ENCODE measurements at places on chromosomes 3 and 15. TPM values are rescaled to one million over a fixed set of nuclear protein-coding genes. Genes with fewer than 3 reads are reported as not detected.

DNA sequence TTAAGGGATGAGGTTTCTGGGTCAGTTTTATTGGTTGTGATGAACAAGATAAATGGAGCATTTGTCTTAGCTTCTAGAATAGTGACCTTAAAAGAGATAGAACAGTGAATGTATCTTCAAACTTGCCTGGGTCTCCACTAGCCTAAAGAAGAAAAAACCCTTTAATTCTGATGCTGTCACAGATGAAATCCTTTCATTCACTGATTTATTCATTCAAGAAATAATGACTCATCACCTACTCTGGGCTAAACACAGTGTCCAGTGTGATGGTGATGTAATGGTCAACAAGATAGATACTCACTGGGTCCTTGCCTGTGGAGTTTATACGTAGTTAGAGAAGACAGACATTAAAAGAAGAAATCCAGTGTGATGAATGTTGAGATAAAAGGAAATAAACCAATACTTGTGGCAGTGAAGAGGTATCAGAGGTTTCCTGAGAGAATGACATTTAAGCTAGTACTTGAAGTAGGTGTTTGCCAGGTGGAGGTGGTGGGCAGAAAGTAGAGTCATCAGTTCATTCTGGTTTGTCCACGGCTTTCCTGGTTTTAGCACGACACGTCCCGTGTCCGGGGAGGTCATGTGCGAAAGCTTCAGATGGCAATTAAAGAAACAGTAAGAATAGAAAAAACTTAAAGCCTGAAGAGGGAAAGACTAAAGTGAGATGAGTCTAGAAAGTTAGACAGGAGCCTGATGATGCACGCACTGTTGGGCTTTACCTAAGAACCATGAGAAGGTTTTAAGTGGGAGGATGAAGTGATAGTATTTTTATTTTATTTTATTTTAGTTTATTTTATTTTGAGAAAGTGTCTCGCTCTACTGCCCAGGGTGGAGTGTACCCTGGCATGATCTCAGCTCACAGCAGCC lies 18.5 kb downstream of the PAK2 start:
- H3K27ac ChIP-seq: no peak overlapping the region
- H3K4me3 ChIP-seq: no peak overlapping the region
- DNase-seq: no peak
- H3K27me3 ChIP-seq: no peaks in the 10 kb centered on the region
- H3K4me1 ChIP-seq: peaks cover 51% of the 10 kb centered on the region

DNA sequence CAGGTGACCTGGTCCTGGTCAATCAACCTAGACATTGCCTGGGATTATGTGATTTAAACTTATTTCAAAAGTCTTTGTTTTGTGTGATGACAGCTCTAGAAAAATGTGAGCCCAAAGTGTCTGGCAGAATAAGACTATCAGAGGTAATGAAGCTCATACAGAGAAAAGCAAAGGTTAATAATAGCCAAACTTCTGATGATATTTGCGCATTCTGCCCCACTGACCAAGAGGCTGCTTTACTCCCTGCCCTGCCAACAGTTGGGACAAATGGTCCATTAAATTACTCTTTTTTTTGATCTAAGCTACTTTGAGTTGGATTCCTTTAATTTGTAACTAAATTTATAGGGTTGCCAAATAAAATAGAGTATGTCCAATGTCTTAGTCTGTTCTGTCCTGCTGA lies 911.2 kb downstream of the MCTP2 start:
- no peak overlapping the region for H3K27ac ChIP-seq
- no peak overlapping the region for H3K4me3 ChIP-seq
- H3K27me3 ChIP-seq: no peaks in the 10 kb centered on the region
- no peak for DNase-seq
- H3K36me3 ChIP-seq: no peaks in the 10 kb centered on the region

- DNase-seq: no peak
- H3K36me3 ChIP-seq: no peaks in the 10 kb centered on the region
- peaks cover 85% of the 10 kb centered on the region for H3K4me1 ChIP-seq
- no peak overlapping the region for H3K4me3 ChIP-seq
- H3K27ac ChIP-seq: no peak overlapping the region
Measured at GRCh38 chr15:84759018-84759417, 10.6 kb downstream of the ZNF592 start.

GRCh38 chr3:134690226-134690625 lies 39.4 kb upstream of the KY start:
- no peak overlapping the region for H3K4me3 ChIP-seq
- no peaks in the 10 kb centered on the region for H3K4me1 ChIP-seq
- H3K36me3 ChIP-seq: no peaks in the 10 kb centered on the region
- peaks cover 5% of the 10 kb centered on the region for H3K27me3 ChIP-seq
- no peak for DNase-seq
- no peak overlapping the region for H3K27ac ChIP-seq

- H3K36me3 ChIP-seq: no peaks in the 10 kb centered on the region
- no peak overlapping the region for H3K27ac ChIP-seq
- no peaks in the 10 kb centered on the region for H3K27me3 ChIP-seq
- no peak overlapping the region for H3K4me3 ChIP-seq
- peaks cover 38% of the 10 kb centered on the region for H3K4me1 ChIP-seq
- DNase-seq: no peak
Measured at GRCh38 chr15:96323319-96324145, 7.0 kb upstream of the NR2F2 start.

DNA sequence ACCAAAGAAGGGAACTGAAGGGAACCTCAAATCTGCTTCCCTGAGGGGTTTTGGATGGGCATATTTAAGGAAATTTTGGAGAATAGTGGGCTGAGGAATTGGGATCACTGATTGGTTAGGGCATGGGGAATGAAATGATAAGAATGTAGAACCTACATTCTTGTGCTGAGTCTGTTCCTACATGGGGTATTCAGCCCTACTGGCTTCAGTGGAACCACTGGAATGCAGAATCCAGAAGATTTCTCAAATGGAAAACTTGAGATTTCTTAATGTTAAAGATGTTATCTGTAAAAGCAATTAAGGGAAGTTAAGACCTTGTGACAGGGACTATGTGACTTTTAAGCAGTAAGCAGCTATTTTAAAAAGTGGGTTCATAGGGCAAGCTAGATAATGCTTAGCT lies 1062.4 kb downstream of the AGBL1 start:
- H3K27me3 ChIP-seq: no peaks in the 10 kb centered on the region
- H3K4me1 ChIP-seq: no peaks in the 10 kb centered on the region
- H3K4me3 ChIP-seq: no peak overlapping the region
- no peak for DNase-seq

GRCh38 chr15:96130734-96131133 lies 199.8 kb upstream of the NR2F2 start:
- H3K4me3 ChIP-seq: no peak overlapping the region
- peak overlapping the region; percentile 1 for H3K27ac ChIP-seq
- H3K4me1 ChIP-seq: peaks cover 19% of the 10 kb centered on the region
- no peaks in the 10 kb centered on the region for H3K36me3 ChIP-seq

DNA sequence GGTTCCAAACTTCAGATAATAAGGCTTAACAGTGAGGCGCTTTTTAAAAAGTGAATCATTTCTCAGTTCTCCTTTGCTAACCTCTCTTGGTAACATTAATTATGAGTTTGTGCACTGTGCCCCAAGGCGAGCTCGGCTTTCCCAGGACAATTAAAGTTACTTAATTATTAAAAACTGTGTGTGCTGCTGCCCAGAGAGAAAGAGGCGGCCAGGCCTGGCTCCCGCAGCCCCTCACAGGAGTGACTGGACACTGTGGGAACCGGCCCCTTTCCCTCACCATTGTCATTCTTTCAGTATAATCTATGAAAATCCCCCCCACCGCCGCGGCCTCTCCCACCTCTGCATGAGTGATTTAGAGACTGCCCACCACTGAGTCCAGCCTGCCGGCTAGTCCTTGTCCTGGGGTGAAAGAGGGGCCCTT lies 43.1 kb upstream of the HES1 start:
- H3K27me3 ChIP-seq: no peaks in the 10 kb centered on the region
- H3K4me1 ChIP-seq: peaks cover 52% of the 10 kb centered on the region
- no peaks in the 10 kb centered on the region for H3K36me3 ChIP-seq
- H3K4me3 ChIP-seq: no peak overlapping the region

GRCh38 chr3:19190126-19190525 lies 41.8 kb downstream of the KCNH8 start:
- H3K36me3 ChIP-seq: no peaks in the 10 kb centered on the region
- H3K4me3 ChIP-seq: no peak overlapping the region
- H3K27ac ChIP-seq: no peak overlapping the region

DNA sequence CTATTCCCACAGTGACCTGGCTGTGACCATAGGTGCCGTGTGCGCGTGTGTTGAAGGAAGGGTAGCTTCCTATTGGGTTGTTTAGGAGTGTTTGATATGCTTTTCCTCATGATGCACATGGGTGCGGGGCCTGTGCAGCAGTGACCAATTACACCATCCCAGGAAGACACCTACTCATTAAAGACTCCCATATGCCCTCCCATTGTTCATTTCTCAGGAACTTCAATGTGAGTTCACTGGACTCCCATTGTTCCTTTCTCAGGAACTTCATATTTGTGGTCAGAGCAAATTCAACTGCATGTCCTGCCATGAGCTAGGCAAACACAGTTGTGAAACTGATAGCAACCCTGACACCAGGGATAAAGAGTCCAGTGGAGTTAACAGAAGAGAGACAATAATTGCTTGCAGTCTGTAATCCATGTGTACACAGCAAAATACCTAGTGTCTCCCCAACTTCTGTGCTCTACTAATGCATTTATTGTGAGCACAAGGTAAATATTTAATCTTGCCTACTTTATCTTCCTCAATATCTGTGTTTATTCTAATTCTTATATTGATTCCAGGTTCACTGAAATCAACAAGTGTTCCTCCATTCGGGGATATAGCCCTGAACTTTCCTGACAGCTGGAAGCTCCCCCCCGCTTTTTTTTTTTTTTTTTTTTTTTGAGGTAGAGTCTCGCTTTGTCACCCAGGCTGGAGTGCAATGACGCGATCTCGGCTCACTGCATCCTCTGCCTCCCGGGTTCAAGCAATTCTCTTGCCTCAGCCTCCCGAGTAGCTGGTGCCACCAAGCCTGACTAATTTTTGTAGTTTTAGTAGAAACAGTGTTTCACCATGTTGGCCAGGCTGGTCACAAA lies 57.5 kb upstream of the GCNT3 start:
- H3K36me3 ChIP-seq: no peaks in the 10 kb centered on the region
- H3K4me3 ChIP-seq: no peak overlapping the region
- DNase-seq: peak; percentile 100
- peaks cover 82% of the 10 kb centered on the region for H3K4me1 ChIP-seq
- H3K27me3 ChIP-seq: peaks cover 5% of the 10 kb centered on the region

DNA sequence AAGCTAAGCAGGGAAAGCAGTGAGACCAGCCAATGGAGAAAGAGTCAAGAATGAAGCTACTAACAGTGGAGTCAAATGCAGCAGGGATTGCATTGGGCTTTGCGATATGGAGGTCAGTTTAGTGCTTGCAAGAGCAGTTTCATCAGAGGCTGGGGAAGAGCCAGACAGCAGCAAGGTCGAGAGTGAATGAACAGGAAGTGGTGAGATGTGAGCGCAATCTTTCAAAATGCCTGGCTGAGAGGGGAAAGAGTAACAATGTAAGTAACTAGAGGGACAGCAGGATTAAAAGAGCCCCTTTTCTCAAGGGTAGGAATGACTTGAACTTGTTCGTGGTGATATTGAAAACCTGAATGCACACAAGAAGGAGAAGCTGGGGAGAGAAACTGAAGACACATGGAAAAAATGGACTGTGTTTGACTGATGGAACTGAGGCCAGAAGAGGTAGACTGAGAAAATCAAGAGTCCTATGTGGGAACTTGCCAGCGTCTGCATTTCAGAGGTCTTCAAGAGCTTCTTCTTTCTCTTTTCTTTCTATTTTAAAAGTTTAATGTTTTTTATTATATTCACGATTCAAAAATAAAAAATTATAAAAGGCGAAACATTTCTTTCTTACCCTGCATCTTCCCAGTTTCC lies 30.6 kb upstream of the GPR160 start:
- H3K36me3 ChIP-seq: no peaks in the 10 kb centered on the region
- H3K27ac ChIP-seq: peak overlapping the region; percentile 22
- no peaks in the 10 kb centered on the region for H3K27me3 ChIP-seq
- DNase-seq: peak; percentile 51

- H3K36me3 ChIP-seq: no peaks in the 10 kb centered on the region
- H3K4me1 ChIP-seq: peaks cover 19% of the 10 kb centered on the region
- H3K4me3 ChIP-seq: no peak overlapping the region
- H3K27me3 ChIP-seq: no peaks in the 10 kb centered on the region
- no peak overlapping the region for H3K27ac ChIP-seq
- DNase-seq: no peak
Measured at GRCh38 chr3:43758592-43759225, 68.0 kb downstream of the ABHD5 start.

DNA sequence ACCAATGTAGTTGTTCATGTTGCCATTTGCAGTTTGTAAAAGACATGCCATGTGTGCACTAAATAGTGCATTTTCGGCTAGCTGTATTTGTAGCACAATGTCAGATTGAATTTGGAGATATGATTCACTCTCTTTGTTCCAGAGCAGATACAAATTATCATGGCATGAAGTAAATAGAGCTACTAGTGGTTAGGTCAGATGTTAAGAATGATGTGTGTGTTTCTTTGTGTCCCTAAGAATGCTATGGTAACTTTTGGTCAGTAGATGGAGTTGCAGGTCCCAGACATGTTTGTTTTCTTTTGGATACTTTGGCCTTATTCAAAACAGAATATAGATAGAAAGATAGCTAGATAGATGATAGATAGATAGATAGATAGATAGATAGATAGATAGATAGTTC lies 595.8 kb downstream of the NLGN1 start:
- no peaks in the 10 kb centered on the region for H3K4me1 ChIP-seq
- no peak overlapping the region for H3K27ac ChIP-seq
- no peaks in the 10 kb centered on the region for H3K27me3 ChIP-seq
- no peaks in the 10 kb centered on the region for H3K36me3 ChIP-seq
- no peak overlapping the region for H3K4me3 ChIP-seq
- peak; percentile 1 for DNase-seq

DNA sequence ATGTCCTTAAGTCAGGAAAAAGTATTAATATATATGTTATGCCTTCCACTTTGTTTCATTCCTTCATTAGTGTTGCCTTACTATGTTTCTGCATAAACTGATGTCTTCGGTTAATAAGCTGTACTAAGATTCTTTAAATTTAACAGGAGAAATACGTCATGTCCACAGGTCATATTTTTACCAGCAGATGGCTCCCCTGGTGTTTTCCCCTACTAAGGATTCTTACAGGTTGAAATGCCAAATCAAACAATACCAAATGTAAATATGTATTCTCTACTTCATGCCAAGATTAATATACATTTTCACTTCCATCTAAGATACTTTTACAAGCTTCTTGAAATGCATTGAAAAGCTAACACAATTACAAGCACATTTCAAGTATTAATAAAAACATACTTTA lies 1602.1 kb downstream of the SI start:
- no peak for DNase-seq
- no peak overlapping the region for H3K27ac ChIP-seq
- H3K4me3 ChIP-seq: no peak overlapping the region
- H3K27me3 ChIP-seq: no peaks in the 10 kb centered on the region
- H3K4me1 ChIP-seq: no peaks in the 10 kb centered on the region

DNA sequence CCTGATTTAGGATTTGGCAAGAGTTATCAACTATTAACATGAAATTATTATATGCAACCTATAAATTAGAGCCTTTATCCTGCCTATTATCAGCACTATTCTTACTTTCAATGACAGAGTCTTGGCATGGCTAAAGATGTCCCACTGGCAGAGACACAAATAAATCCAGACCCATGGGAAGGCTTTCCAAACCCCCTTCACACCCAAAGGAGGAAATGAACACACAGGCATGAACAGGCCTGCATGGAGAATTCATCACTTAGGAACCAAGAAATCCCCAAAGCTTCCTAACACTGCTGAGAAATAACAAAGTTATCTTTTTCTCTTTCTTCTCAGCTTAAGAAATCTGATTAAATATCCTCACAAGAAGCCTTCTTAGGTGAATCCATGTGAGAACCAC lies 213.9 kb downstream of the OCA2 start:
- H3K27me3 ChIP-seq: no peaks in the 10 kb centered on the region
- no peaks in the 10 kb centered on the region for H3K4me1 ChIP-seq
- DNase-seq: no peak
- H3K36me3 ChIP-seq: no peaks in the 10 kb centered on the region

The WNT7A gene
- total RNA-seq: not detected

The SKOR1 gene
- total RNA-seq: 0.10 TPM

The RFT1 gene
- 25.7 TPM for total RNA-seq

The CA12 gene
- 0.08 TPM for total RNA-seq

The SLC24A5 gene
- not detected for total RNA-seq

The BTLA gene
- total RNA-seq: not detected
